Muscle of back (tissue), 13 donors: ENCODE measurements at places on chromosomes 1 and 21. TPM values are rescaled to one million over a fixed set of nuclear protein-coding genes. Genes with fewer than 3 reads are reported as not detected.

GRCh38 chr1:221699577-221699976, 42.3 kb downstream of the DUSP10 start:
- DNase-seq = no peak

- no peak for DNase-seq
Observed at GRCh38 chr1:116814926-116815723, 60.9 kb downstream of the CD2 start.

- no peak for DNase-seq
Observed at GRCh38 chr1:19204446-19205266, 5.4 kb downstream of the UBR4 start.

- no peak for DNase-seq
Observed at GRCh38 chr1:53601867-53602775, 136.8 kb downstream of the GLIS1 start.

DNA sequence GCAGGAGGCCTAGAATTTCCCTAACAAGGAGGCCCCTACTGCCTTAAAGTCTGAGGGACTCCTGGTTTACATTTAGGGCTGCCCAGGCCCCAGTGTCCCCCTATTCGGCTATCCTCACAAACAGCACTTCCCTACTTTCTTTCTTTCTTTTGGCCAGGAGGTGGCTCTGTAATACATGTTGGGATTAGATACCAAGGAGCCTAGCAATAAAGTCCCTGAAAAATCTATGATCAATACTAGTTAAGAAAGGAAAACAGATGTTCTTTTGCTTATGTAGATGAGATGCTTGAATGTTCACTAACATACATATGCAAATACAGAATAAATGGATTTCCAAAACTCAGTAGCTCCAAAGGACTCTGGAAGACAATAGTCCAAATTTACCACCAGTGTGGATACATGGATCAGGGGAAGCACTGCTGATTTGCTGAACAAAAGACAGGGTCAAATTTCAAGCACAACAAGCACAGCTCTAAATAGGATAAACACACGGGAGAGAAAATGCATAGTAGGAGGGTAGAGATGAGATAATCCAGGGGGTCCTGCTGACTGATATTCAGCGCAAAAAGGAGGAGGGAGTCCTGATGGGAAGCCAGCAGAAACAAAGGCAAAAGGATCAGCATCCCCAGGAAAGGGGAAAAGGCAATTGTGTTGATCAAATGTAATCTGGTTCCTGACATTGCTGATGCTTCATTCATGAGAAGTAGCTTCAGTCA, 240.0 kb downstream of the NUF2 start:
- peak; percentile 15 for DNase-seq

DNA sequence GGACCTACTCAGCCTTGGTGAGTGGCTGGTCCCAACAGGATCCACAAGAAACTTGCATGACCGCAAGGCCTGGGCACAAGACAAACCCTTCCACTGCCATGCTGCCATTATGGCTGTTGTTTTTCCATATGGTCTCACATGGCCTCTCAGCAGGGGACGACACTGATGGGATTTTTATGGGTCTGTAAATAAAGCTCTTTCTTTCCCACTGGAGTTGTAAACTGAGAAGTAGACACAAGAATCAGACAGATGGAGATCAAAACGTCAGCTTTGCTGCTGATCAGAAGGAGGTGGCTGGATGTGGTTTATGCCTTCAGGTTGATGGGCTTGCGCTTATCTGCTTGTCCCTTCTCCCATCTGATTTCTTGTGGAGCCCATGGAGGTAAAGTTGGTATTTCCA, 138.1 kb upstream of the KCNJ6 start:
- DNase-seq = no peak

- no peak for DNase-seq
Observed at GRCh38 chr1:209844695-209845407, 17.1 kb downstream of the UTP25 start.

DNA sequence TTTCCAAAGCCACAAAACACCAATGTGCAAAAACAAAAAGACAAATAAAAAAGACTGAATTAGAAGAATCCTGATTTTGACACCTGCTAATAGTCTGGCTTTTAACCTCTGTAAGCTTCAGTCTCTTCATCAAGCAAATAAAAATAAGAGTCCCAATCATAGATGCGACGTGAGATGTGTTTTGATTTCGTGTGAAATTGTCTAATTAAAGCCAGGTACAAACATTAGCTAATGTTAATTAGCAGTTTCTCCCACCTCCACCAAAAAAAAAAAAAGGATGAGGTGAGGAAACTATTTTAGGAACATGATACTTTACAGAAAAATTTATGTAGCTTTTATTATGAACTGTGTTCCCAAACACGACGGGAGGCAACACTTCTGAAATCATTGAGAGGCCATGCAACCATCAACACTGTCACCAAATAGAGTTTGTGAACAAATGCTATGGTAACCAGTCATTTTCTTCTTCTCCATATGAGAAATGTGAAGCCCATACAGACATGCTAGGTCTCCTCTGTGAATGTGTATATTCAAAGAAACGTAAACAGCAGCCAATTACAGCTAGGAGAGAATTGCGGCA, 6.7 kb upstream of the EVI5 start:
- DNase-seq = no peak

GRCh38 chr1:118275472-118276115, 90.6 kb upstream of the SPAG17 start:
- no peak for DNase-seq

- no peak for DNase-seq
Observed at GRCh38 chr1:202762019-202762418, 46.2 kb downstream of the KDM5B start.

DNA sequence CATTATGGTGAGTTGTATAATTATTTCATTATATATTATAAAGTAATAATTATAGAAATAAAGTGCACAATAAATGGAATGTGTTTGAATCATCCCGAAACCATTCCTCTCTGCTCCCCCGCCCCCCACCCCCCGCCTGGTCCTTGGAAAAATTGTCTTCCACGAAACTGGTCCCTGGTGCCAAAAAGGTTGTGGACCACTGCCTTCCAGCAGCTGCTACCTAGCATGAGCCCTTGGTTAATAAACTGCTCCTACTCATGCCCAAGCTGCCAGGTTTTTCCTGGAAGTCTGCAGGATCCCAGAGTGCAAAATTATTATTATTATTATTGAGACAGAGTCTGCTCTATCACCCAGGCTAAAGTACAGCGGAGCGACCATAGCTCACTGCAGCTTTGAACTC, 6.8 kb upstream of the IFNGR2 start:
- no peak for DNase-seq

DNA sequence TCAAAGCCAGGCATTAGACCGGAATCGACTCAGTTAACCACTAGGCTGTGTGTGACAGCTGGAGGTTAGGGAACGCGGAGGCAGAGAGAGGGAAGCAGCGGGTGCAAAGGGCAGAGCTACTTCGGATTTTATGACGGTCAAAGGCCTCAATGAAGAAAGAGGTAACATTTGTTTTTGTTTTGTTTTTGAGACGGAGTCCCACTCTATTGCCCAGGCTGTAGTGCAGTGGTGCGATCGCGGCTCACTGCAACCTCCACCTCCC, 276.8 kb upstream of the GREM2 start:
- no peak for DNase-seq

DNA sequence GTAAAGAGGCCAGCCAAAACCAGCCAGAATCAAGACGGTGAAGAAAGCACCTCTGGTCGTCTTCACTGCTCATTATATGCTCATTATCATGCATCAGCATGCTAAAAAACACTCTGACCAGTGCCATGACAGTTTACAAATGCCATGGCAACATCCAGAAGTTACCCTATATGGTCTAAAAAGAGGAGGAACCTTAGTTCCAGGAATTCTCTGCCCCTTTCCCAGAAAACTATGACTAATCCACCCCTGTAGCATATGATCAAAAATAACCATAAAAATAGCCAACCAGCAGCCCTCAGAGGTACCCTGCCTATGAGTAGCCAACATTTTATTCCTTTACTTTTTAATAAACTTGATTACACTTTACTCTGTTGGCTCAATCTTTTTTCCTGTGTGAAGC, 34.2 kb upstream of the PBX1 start:
- DNase-seq = no peak

DNA sequence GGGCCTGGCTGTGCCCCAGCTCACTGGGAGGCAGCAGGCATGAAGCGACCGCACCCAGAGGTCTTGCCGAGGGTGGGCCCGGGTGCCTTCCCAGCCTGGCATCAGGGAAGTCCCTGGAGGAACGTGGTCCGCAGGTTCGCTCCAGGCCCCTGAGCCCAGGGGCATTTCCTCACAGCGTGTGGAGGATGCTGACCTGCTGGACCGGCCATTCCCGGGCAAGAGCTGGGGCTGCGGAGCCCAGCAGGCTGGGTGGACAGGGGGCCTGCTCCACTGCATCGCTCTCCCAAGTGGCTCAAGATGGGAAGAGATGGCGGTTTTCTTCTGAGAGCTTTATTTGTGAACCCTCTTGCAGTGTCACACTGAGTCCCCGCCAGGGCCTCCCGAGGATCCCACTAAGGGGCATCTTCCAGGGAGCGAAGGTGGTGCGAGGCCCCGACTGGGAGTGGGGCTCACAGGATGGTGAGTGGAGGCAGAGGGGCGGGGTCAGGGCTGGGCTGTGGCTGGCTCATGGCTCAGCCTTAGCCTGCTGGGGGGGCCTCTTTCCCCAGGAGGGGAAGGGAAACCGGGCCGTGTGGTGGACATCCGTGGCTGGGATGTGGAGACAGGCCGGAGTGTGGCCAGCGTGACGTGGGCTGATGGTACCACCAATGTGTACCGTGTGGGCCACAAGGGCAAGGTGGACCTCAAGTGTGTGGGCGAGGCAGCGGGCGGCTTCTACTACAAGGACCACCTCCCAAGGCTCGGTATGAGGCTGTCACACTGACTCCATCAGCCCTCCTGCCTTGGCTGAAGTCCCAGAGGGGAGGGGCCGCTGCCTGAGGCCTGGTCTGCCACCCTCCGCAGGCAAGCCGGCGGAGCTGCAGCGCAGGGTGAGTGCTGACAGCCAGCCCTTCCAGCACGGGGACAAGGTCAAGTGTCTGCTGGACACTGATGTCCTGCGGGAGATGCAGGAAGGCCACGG, 7.2 kb upstream of the MMP23B start:
- peak; percentile 59 for DNase-seq

The GBP3 gene
- polyA plus RNA-seq = 4.0 TPM

The RBM34 gene
- 66.8 TPM for polyA plus RNA-seq

The CGN gene
- 1.5 TPM for polyA plus RNA-seq

The ACTL8 gene
- polyA plus RNA-seq = not detected

The RGS18 gene
- 1.8 TPM for polyA plus RNA-seq

The KCNJ10 gene
- 0.45 TPM for polyA plus RNA-seq

The SPRR5 gene
- not detected for polyA plus RNA-seq

The SLAMF1 gene
- not detected for polyA plus RNA-seq
